ENCODE measurements at places on chromosomes 11 and 22.

GRCh38 chr11:32331792-32332191 lies 103.5 kb downstream of the WT1 start:
- DNase-seq: no peak

GRCh38 chr11:72314600-72315392 lies 70.8 kb upstream of the PHOX2A start:
- DNase-seq: no peak

- no peak for DNase-seq
Measured at GRCh38 chr11:297586-298405, 1.5 kb downstream of the IFITM5 start.

- peak; percentile 82 for DNase-seq
Measured at GRCh38 chr11:17504330-17505107, 27.9 kb upstream of the ABCC8 start.

DNA sequence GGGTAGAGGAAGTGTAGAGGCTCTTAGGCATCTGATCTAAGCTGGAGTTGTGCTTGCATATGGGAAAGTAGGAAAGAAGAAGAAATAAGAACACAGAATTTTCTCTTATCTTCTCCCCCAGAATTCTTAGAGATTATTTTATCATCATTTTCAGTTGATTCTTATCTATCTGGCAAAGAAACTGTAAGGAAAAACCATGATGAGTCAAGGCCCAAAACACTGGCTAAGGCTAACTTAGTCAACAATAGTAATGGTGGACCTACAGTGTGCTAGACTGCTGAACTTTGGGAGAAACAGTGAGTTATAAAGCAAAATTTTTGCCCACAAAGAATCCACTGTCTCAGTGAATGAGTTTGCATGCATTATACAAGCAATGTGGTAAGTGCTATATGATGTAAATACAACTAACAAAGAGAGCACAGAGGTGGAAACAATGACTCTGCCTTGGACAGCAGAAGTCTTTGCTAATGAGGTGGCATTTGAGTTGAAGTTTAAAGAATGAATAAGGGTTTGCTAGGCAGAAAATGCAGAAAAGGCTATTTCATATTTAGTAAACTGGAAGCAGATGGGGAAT lies 344.5 kb upstream of the PLET1 start:
- DNase-seq: no peak

GRCh38 chr11:121422675-121423074 lies 29.4 kb upstream of the SORL1 start:
- no peak for DNase-seq

GRCh38 chr11:7646866-7647265 lies 26.4 kb downstream of the CYB5R2 start:
- no peak for DNase-seq

- DNase-seq: no peak
Measured at GRCh38 chr11:1433568-1433967, 43.8 kb downstream of the BRSK2 start.

DNA sequence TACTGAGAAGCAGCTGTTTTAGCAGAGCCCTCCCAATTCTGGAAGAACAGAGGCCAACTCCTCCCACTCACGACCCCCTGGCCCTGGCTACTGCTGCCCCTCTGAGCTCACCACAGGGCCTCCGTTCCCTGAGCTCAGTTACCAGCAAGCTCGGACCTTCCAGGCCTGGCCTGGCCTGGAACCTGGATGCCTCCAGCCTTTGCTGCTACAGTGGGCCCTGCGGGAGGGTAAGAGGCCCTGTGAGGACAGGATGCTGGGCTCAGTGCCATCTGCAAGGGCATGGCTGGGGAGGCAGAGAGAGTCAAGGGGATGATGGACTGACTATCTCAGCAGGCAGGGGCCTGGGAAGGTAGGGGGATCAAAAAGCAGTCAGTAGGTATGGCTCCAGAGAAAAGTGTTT lies 209.9 kb upstream of the NCAM1 start:
- peak; percentile 31 for DNase-seq

DNA sequence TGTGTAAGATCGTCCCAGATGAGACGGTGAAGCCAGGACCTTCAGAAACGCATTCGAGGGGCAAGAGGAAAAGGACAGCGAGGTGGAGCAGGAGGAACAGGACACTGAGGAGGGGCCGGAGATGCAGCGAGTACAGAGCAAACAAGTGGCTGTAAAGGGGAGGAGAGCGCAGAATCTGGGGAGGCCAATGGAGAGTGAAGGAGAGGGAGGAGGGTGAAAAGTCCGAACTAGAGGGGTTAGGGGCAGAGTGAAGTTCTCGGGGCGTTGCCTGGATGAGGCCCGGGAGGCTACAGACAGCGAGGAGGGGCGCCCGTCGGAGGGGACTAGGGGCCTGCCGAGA lies 8.8 kb upstream of the PPIL2 start:
- peak; percentile 42 for DNase-seq

GRCh38 chr11:125053167-125053566 lies 9.9 kb upstream of the SLC37A2 start:
- DNase-seq: no peak

DNA sequence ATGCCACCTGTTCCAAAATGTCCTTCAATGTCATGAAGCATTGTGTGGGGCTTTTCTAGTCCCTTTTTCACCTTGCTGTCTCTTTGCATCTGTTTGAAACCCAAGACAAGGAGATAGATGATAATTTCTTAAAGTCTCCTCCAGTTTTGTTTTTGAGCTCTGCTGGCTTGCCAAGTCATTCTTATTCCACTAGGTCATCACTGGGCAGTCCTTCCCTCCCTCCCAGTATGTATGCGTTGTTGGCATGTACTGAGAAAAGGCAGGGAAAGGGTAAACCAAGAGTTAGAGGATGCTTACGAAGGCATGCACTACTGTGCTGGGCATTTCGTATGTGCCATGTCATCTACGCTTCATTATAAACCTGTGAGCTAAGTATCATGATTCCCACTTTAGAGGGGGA lies 78.6 kb downstream of the PARVA start:
- DNase-seq: no peak

DNA sequence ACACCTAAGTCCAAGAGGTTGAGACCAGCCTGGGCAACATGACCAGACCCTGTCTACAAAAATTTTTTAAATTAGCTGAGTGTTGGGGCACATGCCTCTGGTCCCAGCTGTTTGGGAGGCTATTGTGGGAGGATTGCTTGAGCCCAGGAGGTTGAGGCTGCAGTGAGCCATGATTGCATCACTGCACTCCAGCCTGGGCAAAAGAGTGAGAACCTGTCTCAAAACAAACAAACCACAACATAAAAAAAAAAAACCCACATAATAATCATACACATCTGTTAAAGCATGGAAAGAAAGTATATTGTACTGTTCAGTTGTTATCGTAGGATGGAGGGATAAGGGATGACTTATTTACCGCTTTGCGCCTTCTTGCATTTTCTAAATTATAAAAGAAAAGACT lies 35.9 kb upstream of the GRK2 start:
- DNase-seq: no peak

DNA sequence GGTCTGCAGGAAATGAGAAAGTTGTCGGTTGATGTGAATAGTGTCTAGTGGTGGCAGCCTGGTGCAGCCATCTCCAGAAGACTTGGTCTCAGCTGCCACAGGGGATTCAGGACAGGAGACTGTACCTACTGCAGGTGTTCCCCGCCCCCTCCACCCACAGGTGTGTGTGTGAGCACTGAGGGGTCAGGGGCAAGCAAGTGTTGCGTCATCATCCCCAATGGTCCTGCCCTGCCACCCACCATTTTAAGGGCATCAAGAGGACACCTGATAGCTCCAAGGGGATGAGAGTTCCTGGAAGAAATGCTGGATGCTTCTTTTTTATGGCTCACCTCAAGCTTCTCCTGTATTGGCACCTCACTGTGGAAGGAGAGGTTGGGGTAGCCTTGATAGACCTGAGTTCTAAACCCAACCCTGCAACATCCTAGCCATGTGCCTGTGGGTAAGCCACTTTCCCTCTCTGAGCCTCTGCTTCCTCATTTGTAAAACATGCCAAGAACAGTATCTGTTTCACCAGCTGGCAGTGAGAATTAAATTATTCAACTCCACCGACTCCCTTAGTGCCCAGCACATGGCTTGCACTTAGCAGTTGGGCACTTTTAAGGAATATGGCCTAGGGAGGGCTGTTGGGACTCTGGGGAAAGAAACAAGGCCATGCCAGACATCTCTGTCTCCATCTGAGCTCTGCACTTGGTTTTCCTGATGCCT lies 6.1 kb downstream of the C11orf91 start:
- DNase-seq: peak; percentile 14

DNA sequence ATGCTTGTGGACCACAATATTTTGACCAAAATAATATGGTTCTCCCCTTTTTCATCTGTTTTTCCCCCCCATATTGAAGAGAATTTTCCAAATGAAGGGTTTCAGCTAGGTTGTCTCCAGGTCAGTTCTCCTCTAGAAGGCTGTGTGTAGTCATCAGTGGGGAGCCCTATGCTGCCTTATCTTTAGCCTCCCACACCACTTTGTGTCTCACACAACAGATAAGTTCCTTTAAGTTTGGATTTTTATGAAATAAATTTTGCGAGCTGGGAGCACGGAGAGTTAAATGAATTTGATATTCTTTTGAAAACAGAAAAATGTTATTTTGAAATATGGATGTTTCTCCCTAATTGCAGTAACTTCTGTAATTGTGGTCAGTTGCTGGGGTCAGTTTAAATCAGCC lies 28.9 kb downstream of the PAX6 start:
- DNase-seq: no peak

- no peak for DNase-seq
Measured at GRCh38 chr11:5524756-5525155, 8.3 kb upstream of the UBQLNL start.

DNA sequence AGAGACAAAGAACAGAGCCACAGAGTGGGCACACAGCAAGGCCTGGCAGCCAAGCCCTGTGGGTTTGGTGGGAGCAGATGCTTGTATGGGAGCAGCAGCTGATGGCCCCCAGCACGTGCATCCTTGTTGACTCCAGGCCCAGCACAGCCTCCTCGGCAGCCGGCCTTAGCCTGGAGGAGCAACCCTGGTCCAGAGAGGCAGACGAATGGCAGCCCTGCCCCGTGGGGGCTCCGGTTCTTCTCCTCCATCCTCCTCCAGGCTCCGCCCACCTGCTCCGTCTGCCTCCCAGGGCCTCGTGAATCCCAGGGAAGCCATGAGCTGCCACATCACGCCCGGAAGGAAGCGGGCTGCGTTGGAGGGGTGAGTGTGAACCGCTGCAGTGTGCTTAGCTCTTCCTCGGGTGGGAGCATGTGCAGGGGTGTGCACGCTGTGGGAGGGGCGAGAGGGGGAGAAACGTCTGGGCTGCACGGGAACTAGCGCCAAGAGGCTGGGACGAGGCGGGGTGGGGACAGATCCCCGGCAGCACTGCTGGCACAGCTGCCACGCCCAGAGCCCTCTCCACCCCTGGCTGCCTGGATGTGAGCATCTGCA lies 36.3 kb upstream of the JAM3 start:
- DNase-seq: no peak

GRCh38 chr11:76025068-76025467 lies 181.2 kb downstream of the WNT11 start:
- no peak for DNase-seq

- DNase-seq: no peak
Measured at GRCh38 chr22:22030493-22031182, 48.1 kb upstream of the TOP3B start.

- no peak for DNase-seq
Measured at GRCh38 chr11:2553886-2554285, 109.1 kb downstream of the KCNQ1 start.

- DNase-seq: peak; percentile 84
Measured at GRCh38 chr11:122007601-122008071, 108.4 kb downstream of the BLID start.

DNA sequence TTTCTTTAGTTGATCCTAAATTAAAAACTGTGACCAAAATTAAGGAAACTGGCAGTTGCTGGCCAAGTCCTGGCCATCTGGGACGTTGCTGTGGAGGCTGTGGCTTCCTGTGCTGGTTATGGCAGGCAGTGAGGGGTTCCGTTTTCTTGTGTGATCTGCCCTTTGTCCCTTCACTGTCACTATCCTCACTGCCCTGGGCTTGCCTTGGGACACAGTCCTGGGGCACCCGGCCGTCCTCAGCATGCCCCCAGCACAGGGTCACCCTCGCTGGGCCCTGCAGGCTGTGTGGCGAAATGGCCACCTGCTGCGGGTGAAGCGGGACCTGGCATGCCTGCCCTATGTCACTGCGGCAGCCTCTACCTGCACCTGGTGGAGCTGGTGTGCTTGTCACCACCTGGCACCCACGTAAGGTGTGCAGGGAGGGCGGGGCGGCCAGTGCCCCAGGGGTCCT lies 52.5 kb upstream of the SLC22A12 start:
- no peak for DNase-seq

- DNase-seq: no peak
Measured at GRCh38 chr11:104665641-104666040, 232.6 kb downstream of the CASP12 start.

DNA sequence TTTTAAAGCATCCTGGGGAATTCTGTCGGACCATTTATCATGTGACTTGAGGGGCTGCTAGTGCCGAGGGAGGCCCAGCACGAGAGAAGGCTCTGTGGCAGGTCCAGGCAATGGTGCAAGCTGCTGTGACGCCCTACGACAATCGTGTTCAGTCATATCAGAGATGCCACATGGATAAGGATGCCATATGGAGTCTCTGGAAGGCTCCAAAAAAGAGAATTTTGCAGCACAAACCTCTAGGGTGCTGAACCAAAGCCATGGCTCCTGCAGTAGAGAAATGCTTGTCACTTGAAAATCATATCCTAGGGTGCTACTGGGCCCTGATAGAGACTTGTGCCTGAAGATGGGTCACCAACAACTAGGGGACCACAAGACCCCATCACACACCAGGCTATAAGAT lies 6.7 kb upstream of the CD6 start:
- no peak for DNase-seq

DNA sequence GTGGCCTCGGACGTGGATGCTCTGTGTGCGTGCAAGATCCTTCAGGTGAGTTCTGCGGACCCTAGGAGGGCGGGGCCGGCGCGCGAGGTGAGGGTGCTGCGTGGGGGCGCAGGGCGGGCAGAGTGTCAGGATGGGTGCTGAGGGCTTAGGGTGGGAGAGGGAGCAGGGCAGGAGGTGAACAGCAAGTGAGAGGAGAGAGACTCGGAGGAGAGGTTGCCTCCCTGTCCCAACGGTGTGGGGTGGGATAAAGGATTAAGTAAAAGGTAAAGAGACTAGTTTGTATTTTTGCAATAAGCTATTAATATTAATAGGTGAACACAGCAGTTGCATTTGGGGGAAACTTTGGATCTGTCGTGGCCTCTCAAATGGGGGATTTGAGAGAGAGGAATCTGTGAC lies 451 bp downstream of the CDC45 start:
- no peak for DNase-seq

DNA sequence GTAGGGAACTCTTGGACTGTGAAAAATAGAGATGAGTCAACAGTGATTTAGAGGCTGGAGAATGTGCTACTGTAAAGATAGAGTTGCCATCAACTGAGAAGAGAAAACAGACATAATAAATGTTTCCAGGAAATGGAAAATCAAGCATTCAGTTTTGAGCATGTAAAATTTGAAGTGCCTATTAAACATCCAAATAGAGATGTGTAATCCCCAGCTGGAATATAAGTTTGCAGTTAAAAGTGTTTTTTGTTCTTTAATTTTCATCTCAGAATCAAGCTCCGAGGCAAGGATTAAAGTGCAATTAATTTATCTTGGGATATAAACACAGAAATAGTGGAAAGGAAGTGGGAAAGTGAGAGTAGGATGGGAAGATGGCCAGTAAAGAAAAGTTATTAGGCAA lies 666.0 kb upstream of the RAG2 start:
- no peak for DNase-seq

GRCh38 chr11:76658231-76658630 lies 12.3 kb downstream of the LRRC32 start:
- no peak for DNase-seq

Data from NCI-H1092 treated with DMSO at 0.1 percent for 48 hours (cell line).